ENCODE measurements at places on chromosomes 7 and 10.

- peak; percentile 62 for DNase-seq
Measured at GRCh38 chr7:44072364-44073231, 7.2 kb upstream of the PGAM2 start.

GRCh38 chr10:6637053-6637452, 57.0 kb upstream of the PRKCQ start:
- DNase-seq: no peak

DNA sequence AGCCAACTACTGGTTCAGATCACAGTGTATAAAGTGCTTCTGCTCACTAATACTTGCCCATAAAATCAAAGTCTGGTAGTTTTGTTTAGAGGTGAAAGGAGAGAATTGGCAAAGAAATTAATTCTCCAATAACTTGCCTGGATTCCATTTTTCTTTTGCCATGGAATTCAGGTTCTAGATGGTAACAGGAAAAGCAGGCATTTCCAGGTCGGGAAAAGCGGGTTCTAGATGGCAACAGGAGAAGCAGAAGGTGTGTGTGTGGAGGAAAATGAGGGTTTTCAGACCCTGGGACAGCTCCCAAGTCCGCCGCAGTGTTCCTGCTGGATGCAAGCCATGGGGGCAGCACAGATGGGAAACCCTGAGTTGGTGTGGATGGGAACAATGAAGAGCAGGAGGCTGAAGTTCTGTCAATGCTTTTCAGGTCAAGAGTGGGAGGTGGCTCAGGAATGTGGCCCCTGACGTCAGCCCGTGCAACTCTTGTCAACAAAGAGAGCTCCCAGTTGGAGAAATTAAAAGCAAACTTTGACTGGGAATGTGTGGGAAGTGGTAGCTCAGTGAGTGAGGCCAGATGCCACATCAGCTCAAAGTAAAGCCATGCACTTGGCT, 696.7 kb downstream of the LRMDA start:
- no peak for DNase-seq

DNA sequence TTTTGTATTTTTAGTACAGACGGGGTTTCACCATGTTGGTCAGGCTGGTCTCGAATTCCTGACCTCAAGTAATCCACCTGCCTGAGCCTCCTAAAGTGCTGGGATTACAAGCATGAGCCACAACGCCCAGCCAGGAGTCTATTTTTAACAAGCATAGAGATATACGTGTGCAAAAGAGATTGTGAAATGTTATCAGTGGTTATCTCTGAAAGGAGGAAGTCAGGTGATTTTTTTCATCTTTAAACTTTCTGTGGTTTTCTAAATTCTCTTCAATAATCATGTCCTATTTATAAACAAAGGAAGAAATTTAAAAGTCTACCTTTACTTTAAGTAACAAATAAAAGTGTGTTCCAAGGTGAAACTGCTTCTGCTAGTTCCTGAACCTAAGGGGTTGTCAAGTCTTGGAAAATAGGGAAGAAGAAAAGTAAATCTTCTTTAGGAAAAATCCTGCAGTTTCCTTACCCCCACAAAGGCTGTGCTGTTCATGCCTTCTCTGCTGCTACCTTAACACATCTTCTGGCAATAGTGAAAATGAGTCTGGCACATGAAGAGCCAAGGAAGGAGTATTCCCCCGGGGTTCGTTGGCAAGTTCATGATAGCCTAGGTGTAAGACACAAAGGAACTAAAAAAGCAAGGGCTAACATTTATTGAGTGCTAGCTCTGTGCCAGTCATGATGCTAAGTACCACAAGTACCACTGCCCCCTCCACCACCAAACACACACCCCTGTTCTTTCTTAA, 51.1 kb downstream of the CYP26A1 start:
- DNase-seq: no peak

DNA sequence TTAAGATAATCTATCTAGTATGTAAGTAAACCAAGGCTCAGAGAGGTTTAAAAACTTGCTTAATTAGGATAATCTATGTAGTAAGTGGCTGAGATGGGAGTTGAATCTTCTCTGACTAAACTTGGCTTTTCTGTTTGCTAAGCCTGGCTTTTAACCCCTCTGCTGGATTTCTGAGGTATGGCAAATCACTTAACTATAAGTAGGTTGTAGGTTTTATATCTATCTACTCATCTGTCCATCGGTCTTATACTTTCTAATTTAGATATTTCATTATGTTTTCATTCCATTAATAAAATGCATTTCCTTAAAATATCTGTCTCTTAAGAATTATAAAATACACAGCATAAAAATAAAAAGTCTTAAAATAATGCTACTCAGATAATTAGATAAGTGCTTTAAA, 59.4 kb downstream of the ST7 start:
- DNase-seq: no peak

GRCh38 chr10:23314835-23315239, 29.8 kb downstream of the C10orf67 start:
- DNase-seq: peak; percentile 63

DNA sequence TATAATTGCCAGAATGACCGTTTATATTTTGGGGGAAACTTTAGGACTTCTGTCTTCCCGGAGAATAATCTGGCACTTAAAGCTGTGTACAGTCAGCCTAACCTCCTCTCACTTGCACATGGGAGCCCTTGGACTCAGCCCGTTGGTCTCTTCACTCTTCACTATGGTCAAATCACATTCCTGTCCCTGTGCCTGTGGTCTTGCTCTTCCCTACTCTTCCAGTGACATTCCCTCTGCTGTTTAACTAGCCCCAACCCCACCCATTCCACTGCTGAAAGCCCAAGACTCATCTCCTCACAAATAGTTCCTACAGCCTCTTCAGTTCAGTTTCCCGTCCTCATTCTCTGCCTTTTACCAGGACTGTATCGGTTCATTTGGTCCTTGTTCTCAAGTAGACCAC, 135.0 kb downstream of the DYNC1I1 start:
- no peak for DNase-seq

Data from stimulated activated naive CD8-positive, alpha-beta T cell treated with anti-CD3 and anti-CD28 coated beads, Interleukin-15, Interleukin-2, amounts not matched to agents 100 U/mL and 50 U/mL, for 24 hours (primary cell).